MCF 10A (cell line): ENCODE measurements at places on chromosomes 6 and 20.

DNA sequence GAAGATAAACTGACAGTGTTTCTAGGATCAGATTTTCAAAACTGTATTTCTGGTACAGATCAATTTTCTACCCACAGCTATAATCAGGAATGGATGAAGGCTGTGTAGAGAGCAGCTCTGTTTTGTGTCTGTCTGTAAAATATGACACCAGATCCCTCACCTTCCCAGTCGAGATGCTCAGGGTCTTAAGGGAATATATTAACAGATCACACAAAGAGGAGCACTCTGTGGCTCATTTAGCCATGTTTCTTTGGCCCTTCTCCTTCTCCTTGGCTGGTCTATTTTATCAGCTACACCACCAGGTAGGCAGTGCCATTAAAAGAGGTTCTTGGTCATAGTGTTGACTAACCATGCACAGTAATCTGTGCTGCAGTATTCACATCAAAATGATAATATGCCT is 82.6 kb downstream of the PREP start:
- DNase-seq: no peak

GRCh38 chr6:3643921-3644738 is 107.4 kb downstream of the PXDC1 start:
- DNase-seq: no peak

- DNase-seq: no peak
Observed at GRCh38 chr6:157050537-157051265, 272.6 kb downstream of the TMEM242 start.

GRCh38 chr6:107941199-107941598 is 16.8 kb downstream of the SEC63 start:
- DNase-seq: no peak

GRCh38 chr6:113178349-113178748 is 678.8 kb upstream of the MARCKS start:
- DNase-seq: peak; percentile 66

- DNase-seq: no peak
Observed at GRCh38 chr6:142773859-142774648, 170.9 kb downstream of the HIVEP2 start.

DNA sequence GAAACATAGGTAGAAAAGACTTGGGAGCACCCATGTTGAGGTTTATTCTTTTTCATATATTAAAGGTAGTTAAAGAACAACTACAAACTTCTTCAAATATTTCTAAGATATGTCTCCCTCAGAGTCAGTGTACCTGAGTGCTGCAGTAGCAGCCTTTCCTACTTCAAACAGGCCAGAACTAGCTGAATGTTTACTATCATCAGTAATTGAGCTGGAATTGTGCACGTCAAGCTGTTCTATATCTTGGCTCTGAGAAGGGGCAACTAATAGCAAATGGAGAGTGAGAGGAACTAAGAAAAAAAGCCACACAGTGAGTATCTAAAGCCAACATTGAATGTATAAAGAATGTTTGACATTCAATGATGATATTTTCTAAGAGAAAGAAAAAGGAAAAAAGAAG is 21.7 kb downstream of the MTCL3 start:
- DNase-seq: no peak

GRCh38 chr20:17533396-17533795 is 2.2 kb upstream of the BFSP1 start:
- DNase-seq: peak; percentile 71

DNA sequence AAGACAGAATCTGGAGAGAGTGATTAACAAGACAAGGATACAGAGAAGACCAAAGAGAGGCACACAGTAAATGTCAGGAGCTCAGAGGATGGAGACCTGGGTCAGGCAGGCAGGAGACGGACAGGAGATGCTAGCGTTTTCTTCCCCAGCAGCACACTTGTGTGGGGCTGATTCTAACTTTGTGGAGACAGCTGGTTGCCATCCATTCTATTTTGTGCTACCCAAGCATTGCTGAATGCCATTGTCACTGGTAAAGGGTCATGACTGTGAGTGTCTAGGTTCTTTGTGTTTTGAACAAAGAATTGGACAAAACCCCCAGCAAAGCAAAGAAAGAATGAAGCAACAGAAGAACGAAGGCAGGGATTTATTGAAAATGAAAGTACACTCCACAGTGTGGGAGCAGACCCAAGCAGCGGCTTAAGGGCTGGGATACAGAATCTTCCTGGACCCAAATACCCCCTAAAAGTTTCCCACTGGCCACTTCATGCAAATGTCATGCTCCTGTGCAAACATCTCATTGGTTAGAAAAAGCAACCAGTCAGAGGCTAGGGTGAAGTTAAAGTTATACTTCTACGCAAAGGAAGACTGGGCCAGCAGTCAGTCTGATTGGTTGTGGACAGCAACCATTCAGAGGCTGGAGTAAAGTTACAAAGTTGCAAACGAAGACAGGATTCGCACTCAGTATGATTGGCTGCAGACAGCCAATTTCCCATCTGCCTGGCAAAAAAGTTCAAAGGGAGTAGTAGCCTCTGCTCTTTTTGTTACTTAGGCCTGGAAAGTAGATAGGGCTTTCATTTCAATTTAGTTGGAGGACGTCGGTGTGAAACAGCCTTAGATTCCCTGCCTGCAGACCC is 17.5 kb downstream of the PTK7 start:
- DNase-seq: peak; percentile 24

DNA sequence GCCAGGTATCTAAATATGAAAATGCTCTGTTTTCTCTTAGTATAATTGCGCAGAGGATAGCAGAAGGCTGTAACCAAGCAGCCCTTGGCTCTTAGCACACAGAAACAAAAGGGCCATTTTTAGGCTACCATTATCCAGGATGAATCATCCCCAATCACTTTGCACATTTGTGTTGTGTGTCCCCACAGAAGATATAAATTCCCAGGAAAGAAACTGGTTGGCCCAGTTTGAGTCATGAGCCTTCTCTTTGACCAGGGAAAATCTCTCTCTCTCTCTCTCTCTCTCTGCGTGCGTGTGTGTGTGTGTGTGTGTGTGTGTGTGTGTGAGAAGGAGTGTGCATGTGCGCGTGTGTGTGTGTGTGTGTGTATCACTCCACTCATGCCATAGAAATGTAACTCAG is 178.5 kb downstream of the FRK start:
- no peak for DNase-seq

- DNase-seq: no peak
Observed at GRCh38 chr20:35120012-35120701, 27.0 kb downstream of the EDEM2 start.

- DNase-seq: peak; percentile 5
Observed at GRCh38 chr6:43020847-43021246, 576 bp upstream of the RRP36 start.

GRCh38 chr6:166771701-166772100 is 144.7 kb upstream of the RPS6KA2 start:
- no peak for DNase-seq

- DNase-seq: no peak
Observed at GRCh38 chr6:14664112-14664601, 546.6 kb downstream of the CD83 start.

- DNase-seq: peak; percentile 36
Observed at GRCh38 chr20:63772781-63773518, 33.4 kb downstream of the SLC2A4RG start.

GRCh38 chr20:62780696-62781095 is 15.6 kb upstream of the MRGBP start:
- no peak for DNase-seq

- DNase-seq: no peak
Observed at GRCh38 chr6:14573703-14574290, 456.2 kb downstream of the CD83 start.

DNA sequence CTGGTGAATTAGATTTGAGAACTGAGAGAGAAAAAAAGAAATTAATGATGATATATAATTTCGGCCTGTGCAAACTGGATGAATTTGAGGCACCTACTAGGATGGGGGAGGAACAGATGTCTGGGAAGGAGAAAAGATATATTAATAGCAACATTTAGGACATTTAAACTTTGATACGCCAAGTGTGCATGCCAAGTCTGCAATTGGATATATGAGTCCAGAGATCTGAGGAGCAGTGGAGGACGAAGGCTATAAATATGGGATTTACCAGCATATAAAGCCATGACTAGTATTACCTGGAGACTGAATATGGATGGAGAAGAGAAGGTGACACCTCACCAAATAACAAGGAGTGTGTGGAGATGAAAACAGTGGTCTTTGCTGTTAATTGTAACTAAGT is 272.6 kb upstream of the HSF2 start:
- DNase-seq: no peak

GRCh38 chr6:144131248-144131709 is 19.0 kb upstream of the STX11 start:
- peak; percentile 77 for DNase-seq

DNA sequence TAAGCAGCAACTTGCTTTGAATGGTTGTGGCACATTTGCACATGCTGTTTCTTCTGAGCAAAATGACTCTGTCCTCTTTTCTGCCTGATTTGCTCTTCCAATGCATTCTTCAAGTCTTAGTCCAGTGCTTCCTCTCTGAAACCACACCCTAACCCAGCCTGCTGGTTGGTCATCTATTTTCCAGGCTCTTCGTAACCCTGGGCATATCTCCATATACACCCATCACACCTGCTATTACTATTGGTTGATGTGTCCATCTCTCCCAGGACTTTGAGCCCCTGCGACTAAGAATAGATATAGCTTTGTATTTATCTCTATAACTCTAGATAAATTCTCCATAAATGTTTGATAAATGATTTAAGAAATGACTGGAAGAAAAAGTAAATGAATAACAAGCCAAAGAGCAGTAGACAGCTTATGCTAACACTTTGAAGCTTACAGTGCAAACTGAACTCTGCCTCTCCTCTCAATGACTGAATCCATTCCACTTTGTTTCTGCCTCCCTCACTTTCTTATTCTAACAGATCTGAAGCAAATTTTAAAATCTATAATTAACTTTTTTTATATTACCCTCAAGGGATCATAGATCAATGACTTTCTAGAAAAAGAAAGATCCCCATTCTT is 59.7 kb upstream of the NT5E start:
- no peak for DNase-seq

GRCh38 chr6:148323344-148323743 is 19.3 kb upstream of the SASH1 start:
- no peak for DNase-seq

DNA sequence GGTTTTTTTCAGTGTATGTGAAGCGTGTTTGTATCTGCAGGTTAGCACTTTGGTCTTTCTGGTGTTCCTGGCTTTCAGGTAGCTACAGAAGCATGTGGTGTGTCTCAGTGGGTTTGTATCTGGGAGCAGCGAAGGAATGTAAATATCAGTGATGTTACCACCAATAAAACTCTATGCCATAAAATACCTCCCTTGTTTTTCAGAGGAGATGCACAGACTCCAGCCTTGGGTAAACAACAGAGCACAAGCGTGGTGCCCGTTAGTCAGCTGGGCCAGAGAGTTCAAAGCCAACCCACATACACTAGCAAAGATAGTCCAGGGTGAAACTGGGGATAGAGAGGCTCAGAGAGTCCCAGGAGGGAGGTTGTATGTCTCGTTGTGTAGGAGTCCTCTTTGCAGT is 393.8 kb downstream of the SMOC2 start:
- DNase-seq: no peak

DNA sequence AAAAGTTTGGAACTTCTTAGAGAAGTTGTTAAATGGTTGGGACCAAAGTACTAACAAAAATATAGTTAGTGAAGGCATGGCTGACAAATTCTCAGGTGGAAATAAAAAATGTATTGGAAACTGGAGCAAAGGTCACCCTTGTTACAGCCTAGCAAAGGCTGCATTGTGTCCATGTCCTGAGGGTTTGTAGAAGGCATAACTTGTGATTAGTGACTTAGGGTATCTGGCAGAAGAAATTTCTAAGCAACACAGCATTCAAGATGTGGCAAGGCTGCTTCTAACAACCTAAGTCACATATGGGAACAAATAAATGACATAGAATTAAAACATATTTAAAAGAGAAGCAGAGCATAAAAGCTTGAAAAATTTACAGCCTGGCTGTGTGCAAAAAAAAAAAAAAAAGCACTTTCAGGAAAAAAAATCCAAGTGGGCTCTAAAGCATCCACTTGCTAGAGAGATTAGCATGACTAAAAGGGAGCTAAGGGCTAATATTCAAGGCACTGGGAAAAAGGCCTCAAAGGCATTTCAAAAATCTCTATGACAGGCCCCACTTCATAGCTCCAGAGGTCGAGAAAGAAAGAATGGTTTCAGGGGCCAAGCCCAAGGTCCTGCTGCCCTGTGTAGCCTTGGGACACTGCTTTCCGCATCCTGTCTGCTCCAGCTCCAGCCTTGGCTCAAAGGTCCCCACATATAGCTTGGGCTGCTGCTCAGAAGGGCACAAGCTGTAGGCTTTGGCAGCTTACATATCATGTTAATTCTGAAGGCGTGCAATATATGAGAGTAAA is 453.2 kb upstream of the PTCHD4 start:
- no peak for DNase-seq

- no peak for DNase-seq
Observed at GRCh38 chr6:138787138-138787537, 8.7 kb upstream of the ECT2L start.

DNA sequence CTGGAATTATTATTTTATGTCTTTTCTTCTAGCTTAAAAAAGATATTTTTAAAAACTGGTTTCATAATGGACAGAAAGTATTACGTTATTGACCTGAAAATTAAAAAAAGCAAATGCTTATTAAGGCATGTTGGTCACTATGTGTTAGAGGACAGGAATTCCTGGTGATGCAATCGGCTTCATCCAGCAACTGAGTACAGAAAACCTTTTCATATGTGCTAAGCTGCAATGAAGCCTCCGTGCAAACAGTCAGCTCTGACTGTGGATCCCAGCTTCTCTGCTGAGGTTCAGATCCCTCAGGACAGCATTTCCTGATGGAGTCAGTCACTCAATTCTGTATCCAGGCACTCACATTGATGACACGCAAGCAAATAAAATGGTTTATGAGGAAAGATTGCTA is 22.7 kb upstream of the BMP2 start:
- DNase-seq: no peak

- no peak for DNase-seq
Observed at GRCh38 chr20:43789593-43789992, 62.8 kb upstream of the GTSF1L start.

DNA sequence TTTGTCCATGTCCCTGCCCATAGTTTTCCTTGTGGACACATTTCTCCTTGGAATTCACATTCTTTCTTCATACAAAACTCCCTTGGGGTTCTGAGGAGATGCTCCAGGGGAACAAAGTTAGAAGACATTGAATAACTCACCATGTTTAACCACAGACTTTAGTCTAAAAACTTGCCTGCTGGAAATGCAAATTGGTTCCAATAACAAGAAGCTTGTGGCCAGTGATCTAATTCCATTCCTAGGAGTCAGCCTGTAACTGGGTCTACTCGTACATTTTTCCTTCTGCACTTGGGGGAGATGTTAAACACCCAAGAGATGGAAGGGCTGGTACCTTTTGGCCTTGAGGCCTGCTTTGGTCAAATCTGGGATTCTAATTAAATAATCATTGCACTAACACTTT is 60.2 kb downstream of the SCML4 start:
- DNase-seq: no peak

GRCh38 chr6:70180901-70181599 is 121.8 kb downstream of the COL9A1 start:
- DNase-seq: no peak

DNA sequence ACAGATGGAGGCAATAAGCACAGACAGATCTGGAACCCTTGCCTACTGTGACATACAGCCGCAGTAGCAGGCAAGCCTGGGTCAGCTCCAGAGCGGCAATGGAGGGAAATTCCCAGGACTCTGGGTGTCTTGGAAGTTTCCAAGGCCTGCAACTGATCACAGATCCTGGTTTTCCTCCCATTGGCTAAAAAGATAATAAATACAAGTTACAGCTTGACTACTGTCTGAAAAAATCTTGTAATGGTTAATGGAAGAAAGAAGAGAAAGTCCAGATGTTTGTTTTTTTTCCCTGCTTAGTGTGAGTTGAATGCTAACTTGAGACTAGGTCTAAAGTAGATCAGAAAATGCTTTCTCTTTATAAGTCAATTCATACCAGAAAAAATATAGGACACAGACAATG is 307.6 kb downstream of the ALDH8A1 start:
- no peak for DNase-seq

- DNase-seq: no peak
Observed at GRCh38 chr6:152605342-152605741, 31.8 kb downstream of the SYNE1 start.
